Right kidney (tissue), 9 donors: ENCODE measurements at places on chromosomes 2 and 18.

GRCh38 chr2:109494351-109494750, 119.4 kb downstream of the SEPTIN10 start:
- no peak for DNase-seq

DNA sequence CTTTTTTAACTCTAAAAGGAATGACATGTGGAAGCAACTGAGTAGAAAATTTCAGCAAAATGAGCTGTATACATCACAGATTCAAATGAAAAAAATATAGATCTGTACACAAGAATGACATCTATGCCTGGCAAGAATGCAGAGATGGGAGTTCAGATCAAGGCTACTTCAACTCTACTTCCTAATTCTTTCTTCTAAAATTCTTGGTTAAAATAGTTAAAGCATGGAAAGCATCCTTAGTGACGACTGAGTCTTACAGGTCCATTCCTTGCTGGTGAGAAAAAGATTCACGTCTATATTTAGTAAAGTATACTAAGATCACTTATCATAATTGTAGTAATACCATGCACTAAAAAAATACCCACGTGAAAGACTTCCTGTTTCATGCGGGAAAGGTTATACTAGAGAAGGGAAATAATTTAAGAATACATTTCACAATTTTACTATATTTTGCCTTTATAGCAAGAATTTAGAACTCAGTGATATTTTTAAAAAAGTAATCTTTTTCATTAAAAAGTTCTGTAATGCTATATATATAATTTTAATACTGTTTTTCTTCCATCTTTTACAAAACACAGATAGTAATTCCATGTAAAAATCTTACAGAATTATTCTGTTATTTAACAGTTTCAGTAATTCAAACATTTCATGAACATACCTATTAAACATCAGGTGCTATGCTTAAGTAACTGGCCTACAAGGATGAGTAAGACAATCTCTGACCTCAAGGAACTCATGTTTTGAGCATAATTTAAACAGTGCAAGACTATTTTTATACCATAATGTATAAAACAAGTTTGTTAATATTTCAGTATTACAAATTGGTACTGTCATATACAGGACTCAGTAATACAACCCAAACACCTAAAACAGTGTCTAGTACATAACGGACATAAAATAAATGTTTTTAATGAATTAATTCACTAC, 159.6 kb downstream of the BAZ2B start:
- DNase-seq = no peak

DNA sequence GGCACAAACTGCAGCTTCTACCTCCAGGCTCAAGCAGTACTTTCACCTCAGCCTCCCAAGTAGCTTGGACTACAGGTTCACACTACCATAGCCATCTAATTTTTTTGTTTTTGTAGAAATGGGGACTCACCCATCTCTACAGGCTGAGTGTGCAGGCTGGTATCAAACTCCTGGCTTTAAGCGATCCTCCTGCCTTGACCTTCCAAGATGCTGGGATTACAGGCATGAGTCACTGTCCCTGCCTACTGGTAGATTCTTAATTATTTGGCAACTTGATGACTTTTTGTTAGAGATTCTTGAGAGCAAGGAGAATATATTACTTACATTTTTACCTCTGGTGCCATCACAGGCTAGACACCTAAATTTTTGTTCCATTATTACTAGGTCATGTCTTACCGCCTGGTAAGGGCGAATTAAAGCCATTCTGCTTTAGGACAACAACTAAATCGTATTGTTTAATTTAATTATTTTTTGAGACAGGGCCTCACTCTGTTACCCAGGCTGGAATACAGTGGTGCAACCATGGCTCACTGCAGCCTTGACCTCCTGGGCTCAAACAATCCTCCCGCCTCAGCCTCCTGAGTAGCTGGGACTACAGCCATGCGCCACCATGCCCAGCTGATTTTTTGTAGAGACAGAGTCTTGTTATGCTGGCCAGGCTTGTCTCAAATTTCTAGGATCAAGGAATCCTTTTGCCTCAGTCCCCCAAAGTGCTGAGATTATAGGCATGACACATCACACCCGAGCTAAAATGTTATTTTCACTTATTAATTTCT, 15.7 kb downstream of the DYNC1I2 start:
- no peak for DNase-seq

DNA sequence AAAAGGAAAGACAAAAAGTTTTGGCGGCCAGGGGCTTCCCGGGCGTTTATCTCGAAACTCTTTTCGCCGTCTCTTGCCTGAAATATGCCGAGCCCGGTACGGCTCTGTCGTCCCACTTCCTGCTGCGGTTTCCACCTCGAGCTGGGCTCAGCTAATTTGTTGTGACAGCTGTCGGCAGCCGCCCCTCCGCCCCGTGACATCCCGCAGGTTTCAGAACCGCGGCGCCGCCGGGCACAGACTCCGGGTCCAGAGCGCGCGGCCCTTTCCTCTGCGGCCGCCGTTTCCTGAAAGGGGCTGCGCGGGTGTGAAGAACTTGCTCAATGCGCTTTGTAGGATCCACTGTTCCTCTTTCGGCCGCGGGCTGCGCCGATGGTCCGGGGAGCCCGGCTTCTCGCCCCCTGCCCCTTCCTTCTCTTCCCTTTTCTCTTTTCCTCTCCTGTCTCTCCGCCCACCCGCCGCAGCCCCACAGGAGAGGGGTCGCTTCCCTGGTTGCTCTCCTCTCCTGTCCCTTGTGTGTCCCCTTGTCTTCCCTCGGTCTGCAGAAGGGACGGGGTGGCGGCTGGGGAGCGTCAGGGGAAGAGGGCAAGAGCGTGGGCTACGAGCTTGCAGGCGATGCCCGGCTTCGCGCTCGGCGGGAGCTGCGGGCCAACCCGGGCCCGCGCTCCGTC, 648 bp downstream of the ARID5A start:
- peak; percentile 88 for DNase-seq

- no peak for DNase-seq
Measured at GRCh38 chr2:149994057-149994728, 406.6 kb upstream of the MMADHC start.

DNA sequence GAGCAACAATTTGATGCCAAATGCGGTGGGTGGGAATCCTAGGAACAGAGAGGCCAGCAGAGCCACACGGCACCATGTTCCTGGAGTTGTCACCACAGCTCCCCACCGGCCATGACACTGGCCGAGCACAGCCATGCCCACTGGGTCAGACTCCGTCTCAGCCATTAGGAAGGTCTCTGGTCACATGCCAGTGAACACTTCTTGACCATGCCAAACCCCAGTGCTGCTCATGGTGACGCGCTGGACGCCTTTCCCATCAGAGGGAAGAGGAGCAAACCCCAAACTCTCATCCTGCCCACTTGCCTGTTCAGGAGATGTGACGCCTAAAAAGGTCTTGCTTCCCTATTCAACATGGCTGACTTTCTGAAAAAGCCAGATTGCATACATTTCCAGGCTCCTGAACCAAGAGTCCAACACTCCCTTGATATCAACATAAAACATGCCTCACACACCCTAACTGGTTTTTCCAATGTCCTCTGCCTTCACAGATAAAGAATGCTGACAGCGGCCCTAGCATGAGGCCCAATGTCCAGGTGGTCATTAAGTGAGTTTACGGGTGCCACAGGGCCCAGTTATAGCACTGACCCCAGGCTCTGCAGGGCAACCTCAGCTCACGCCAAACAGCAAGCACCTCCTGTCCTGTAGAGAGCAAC, 31.9 kb downstream of the TFCP2L1 start:
- no peak for DNase-seq

DNA sequence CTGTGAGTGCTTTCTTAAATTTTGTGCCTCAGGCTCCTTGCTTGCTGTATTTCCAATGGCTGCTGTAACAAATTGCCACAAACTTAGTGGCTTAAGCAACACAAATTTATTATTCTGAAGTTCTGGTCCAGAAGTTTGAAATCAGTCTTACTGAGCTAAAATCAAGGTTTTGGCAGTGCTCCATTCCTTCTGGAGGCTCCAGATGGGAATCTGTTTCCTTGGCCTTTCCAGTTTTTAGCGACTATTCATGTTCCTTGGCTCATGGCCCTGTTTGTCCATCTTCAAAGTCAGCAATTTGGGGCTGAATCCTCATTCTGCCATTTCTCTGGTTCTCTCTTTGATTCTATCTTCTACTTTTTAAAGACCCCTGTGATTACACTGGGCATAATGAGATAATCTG, 31.8 kb downstream of the STRADB start:
- DNase-seq = no peak
